Left hindlimb (tissue), 1 donor: ENCODE measurements at places on chromosomes 16 and 17.

DNA sequence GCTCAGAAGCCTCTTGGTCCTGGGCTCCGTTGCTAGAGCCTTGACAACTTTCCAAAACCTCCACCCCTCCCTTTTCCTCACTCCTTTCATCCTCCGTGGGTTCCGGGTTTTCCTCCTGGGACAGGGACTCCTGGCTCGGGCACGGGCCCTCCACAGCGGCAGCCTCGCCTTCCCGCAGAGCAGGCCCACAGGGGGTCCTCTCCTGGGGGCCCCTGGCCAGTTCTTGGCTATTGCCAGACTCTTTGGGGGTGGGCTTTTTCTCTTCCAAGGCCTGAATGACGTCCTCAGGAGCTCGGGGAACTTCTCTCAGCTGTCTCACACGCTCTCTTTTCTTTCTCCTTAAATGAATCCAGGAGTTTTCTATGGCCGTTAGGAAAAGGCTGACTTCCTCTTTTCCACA, 19.3 kb upstream of the MNT start:
- no peak for DNase-seq

DNA sequence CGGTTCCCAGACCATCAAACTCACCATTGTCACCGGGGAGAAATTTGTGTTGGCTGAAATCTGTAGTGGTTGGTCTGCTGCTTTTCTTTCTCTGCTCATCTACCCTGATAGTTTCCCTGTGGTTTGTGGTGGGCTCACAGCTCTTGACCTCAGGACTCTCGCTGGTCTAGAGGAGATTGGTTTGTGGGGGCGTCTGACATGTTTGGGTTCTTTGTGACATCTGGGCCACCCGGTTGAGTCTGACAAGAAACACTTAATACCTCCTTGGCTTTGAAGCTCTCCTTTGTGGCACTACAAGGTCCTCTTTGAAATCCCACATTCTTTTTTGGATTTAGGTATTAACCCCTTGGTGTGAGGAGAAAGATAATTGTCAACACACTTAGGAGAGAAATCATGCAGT, 662.0 kb downstream of the WWOX start:
- no peak for DNase-seq

- no peak for DNase-seq
Measured at GRCh38 chr16:8882725-8883377, 700 bp downstream of the LITAFD start.

- peak; percentile 69 for DNase-seq
Measured at GRCh38 chr16:73365016-73365551, 317.2 kb upstream of the ZFHX3 start.

- no peak for DNase-seq
Measured at GRCh38 chr17:15237106-15237425, 28.1 kb downstream of the PMP22 start.

- DNase-seq: no peak
Measured at GRCh38 chr17:55774846-55775271, 24.0 kb downstream of the PCTP start.

- no peak for DNase-seq
Measured at GRCh38 chr17:3697103-3697476, 1.1 kb upstream of the P2RX5 start.

DNA sequence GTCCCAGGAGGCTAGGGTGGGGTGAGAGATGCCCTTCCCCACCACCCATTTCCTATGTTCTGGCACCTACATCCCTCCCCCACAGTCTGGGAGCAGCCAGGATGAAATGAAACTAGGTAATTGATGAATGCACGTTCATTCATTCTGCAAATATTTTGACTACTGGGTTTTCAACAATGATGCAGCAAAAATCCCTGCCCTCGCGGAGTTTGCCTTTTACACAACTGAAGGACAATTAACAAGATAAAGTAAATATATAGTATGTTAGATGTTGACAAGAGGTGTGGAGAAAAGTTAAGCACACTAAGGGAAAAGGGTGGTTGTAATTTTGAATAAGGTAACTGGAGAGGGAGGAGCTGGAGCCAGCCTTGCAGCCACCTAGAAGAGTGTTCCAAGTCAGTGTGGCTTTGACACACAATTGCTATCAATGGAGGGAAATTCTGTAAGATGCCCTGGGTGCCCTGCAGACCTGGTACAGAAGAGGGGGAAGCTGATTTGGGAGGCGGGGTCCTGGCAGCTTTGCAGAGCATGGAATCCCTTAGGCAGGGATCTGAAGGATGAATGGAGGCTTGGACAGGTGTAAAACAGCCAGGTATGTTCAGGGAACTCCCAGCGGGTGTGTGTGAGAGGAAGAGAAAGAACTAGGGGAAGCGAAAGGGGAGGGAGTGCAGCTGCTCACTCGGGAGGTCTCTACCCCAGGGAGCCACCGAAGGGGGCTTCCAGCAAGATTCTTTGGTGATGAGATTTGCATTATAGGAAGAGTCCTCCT, 2.5 kb downstream of the TMEM92 start:
- DNase-seq: no peak

GRCh38 chr17:13418891-13419290, 182.8 kb downstream of the HS3ST3A1 start:
- DNase-seq: no peak

GRCh38 chr16:72937916-72938794, 109.8 kb downstream of the ZFHX3 start:
- DNase-seq: no peak

- no peak for DNase-seq
Measured at GRCh38 chr17:76219670-76220383, 20.5 kb downstream of the RNF157 start.

- DNase-seq: no peak
Measured at GRCh38 chr17:82751171-82751570, 694 bp upstream of the TBCD start.

GRCh38 chr17:2549392-2550211, 37.9 kb upstream of the METTL16 start:
- no peak for DNase-seq

GRCh38 chr16:27112093-27112811, 45.5 kb downstream of the C16orf82 start:
- DNase-seq: no peak

GRCh38 chr16:83115491-83116232, 488.9 kb downstream of the CDH13 start:
- no peak for DNase-seq

DNA sequence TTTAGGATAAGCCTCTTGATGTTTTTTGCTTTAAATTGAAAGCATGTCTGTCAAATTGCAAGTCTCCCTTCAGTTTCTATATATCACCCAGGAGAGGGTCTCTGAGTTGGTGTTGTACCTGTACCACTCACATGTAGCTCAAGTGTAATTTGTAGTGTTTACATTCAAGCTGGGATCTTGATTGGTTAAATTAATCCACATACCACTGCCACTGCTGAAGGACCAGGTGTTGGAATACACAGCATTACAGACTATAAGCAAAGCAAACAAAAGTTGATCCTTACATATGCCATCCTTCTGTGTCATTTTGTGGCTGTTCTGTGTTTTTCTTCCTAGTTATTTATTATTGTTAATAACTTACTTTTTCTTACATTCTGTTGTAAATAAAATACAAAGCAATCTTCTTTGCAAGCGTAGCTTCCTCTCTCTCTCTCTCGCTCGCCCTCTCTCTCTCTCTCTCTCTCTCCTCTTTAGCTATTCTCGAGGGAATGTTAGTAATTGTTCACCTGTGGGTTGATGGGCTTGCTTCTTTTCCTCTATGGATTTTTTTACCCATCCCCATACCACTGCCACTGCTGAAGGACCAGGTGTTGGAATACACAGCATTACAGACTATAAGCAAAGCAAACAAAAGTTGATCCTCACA, 20.8 kb upstream of the NOL11 start:
- DNase-seq: no peak

DNA sequence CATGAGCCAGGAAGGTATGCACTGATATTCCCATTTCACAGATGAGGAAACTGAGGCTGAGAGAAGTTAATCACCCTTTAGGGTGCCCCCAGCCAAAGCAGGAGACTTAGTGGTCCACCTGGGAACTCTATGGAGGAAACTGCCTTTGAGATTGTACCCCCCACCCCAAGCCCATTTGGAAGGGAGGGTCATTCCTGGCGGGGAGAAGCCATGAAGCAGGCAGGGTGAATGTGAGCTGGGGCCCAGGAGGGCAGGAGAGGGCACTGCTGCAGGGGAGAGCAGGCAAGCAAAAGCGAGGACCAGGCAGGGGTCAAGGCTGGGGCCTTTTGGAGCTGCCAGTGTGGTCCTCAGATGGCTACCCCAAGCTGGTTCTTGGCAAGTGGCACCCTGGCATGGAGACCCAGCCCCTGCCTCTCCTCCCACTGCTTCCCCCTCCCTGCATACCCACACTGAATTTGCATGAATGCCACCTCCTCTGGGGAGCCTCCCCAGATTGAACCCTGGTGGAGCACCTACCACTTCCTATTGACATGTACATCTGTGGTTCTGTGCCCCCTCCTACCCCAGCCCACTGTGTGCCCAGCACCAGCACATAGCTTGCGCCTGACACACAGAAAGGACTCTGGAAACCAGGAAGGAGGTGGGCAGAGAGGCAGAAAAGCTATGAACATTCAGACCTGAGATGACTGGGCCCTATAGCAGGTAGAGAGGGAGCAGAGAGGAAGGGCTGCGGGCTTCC, 965 bp upstream of the TMC6 start:
- no peak for DNase-seq

GRCh38 chr16:50474138-50474537, 74.1 kb upstream of the NKD1 start:
- no peak for DNase-seq

DNA sequence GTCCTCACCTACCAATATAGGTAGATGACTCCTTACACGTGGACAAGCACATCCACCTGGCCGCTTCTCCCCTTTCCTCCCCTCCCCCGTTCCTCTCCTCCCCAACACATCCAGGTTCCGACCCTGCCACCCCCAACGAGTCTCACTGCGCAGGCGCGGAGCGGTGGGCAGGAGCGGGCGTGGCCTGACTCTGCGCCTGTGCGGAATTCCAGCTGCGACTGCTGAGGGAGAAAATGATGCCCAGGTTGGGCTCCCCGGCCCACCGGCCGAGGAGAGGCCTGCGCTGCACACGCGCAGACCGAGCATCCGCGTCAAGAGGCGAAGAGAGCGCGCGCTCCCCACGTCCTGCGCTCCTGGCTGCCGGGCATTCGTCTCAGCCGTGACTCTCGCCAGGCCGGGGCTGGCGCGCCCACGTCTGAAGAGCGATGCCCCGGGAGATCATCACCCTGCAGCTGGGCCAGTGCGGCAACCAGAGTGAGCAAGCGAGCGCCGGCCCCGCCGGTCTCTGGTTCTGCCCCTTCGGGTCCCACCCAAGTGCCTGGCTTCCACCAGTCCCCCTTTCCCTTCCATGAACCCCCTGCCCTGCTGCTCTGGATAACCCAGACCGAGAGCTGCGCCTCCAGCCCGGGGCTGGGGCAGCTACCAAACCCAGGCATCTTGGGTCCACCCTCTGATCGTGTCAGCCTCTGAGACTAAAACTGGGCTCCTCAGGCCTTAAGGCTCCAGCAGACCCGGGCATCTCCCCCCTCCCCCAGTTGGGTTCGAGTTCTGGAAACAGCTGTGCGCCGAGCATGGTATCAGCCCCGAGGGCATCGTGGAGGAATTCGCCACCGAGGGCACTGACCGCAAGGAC, at the start of gene TUBG2:
TUBG2 (plus strand) TSS at position 206 of the 853 bp plus-strand sequence; CDS start at position 426, 220 bp downstream.
- peak; percentile 94 for DNase-seq

DNA sequence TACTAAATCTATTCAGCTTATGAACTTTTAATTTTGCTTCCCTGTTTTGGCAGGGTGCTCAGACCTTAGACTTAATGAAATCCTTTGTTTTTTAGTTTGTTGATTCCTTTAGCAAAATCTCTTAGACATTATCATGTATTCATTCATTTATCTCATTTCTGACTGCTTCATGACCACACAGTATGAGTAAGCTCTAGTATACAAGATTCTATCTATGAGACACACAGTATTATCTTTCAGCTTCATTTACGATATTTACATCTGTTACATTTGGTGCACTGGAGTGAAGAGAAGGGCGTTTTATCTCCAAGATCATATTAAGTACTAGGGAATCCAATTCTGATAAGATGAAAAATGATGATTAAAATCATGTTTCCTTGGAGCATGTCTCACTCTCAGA, 448.1 kb upstream of the CA10 start:
- no peak for DNase-seq

DNA sequence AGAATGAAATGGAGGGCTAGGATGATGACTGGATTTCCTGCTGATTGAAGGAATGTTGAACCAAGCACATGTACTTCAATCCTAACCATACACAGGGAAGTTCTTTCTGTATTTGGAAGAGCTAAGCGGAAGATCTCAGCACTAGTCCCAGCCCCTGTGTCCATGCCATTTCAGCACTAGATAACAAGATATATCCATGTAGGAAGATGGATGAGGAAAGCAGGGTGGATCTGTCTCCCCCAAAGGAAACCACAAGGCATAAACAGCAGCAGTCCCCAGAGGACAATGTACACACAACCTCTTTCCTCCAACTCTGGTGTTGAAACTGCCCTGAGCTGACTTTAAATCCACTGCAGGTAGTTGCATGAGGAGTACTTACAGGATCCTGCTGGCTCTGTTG, 75.1 kb downstream of the GRIN2A start:
- DNase-seq: no peak

DNA sequence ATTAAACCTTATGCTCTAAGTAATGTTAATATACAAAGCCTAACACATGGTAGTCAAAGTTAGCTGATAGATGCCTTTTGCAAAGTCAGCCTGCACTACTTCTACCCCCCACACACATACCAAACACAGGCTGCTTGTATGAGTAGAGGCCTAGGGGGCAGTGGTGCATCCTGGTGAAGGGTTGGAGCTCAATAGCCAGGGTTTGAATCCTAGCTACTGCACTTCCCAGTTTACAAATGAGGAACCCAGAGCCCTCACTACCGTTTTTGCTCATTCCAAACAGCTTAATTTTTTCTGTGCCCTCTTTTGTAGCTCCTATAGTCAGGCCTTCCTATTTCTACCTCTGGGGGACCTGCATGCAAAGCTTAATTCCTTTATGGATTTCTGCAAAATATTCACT, 18.9 kb upstream of the HYDIN start:
- DNase-seq: no peak

GRCh38 chr16:31301708-31302400, 42.1 kb downstream of the ITGAM start:
- DNase-seq: no peak

GRCh38 chr17:67461228-67461780, 84.2 kb downstream of the PITPNC1 start:
- no peak for DNase-seq

DNA sequence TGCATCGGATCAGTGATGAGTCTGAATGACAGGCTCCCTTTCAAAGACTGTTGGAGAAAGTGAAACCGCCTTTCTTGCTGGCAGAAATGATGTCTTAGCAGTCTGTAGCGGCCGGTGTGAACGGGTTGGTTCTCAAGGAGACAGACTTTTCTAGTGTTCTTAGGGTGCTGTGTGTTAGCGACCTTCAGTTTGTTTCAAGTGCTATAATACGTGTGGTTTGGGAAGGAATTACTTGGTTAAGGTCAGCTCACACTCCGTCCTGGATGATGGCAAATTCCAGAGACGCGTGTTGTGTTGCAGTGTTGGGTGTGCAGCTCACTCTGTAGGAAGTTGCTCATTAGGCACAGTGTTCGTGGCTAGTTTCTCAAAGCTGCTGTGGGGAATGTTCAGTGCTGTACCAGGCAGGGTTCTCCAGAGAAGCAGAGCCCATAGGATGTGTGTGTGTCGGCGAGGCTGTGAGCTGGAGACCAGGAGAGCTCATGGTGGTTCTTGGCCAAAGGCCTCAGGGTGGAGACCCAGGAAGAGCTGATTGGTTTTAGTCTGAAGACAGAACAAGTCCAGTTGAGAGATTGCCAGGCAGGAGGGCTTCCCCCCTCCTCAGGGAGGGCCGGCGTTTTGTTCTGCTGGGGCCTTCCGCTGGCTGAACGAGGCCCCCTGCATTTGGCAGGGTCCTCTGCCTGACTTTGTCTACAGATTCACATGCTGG, 37.6 kb downstream of the ZNF750 start:
- DNase-seq: peak; percentile 42
